Amniotic stem cell (primary cell): ENCODE measurements at places on chromosomes 3 and 15.

GRCh38 chr3:98328933-98329332 lies 24.7 kb upstream of the OR5K4 start:
- no peak for DNase-seq

DNA sequence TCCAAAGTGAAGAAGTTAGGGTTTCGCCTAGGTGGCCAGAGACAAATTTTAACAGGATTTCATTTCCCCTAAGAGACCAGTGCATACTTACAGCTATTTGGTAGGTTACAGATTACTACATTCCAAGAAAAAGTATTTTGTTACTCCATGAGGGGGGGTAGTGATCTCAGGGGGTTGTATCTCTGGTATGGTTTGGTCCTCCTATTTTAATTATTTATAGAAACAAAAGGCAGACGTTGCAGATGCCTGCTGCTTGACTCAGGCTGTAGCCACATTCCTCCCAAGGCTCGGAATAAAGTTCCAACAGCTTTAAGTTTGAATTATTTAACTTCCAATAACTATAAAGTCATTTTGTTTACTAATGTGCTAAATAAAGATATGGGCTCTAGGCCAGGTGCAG lies 1.3 kb upstream of the TRIM59 start:
- peak; percentile 55 for DNase-seq

- no peak for DNase-seq
Measured at GRCh38 chr3:50661321-50661837, 13.3 kb upstream of the DOCK3 start.

GRCh38 chr15:35166730-35167359 lies 81.8 kb upstream of the NANOGP8 start:
- DNase-seq = no peak

DNA sequence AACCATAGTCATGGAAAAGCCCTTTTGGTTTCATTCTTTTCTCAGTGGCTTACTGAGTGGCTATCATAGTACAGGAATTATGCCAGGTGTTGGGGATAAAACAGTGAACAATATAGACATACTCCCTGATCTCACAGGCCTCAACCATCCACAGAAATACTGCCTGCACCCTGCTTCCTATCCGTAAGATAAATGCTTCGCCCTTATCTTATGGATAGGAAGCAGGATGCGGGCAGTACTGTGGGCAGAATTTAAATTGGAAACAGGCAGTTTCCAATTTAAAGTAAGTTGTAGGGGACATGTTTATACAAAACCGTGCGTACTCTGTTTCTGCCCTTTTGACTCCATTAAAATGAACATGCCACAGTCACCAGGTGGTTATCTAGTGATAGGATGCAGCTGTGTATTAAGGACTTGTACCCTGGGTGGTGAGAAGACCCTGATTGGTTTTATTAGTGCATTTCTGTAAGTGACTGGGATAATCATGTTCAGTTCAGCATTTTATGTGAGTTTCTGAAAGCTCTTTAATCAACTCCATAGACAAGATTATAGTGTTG lies 141.8 kb upstream of the BHLHE40 start:
- no peak for DNase-seq

- DNase-seq = no peak
Measured at GRCh38 chr3:52153389-52154096, 680 bp downstream of the POC1A start.

- DNase-seq = no peak
Measured at GRCh38 chr3:65809641-65810150, 229.0 kb downstream of the MAGI1 start.

DNA sequence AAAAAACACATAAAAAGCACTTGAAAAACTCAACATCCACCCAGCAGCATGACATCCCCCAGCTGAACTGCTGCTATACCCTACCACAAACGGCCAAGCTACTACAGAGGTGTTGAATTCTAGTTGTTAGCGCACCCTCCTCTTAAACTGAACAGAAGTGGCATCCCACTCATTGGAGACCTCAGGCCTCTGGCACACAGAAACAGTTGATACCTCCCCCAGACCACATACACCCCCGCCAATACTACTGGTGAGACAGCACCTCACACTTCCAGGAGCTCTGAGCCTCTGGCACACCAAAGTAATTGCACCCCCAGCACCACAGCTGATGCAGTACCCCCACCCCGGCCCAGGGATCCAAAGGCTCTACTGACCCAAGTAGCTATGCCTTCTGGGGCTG lies 190.2 kb downstream of the SCAPER start:
- DNase-seq = no peak

GRCh38 chr3:164209363-164209762 lies 868.9 kb downstream of the SI start:
- no peak for DNase-seq

- DNase-seq = no peak
Measured at GRCh38 chr15:70214276-70214675, 116.6 kb upstream of the TLE3 start.

GRCh38 chr3:179133575-179133974 lies 14.6 kb upstream of the PIK3CA start:
- no peak for DNase-seq

DNA sequence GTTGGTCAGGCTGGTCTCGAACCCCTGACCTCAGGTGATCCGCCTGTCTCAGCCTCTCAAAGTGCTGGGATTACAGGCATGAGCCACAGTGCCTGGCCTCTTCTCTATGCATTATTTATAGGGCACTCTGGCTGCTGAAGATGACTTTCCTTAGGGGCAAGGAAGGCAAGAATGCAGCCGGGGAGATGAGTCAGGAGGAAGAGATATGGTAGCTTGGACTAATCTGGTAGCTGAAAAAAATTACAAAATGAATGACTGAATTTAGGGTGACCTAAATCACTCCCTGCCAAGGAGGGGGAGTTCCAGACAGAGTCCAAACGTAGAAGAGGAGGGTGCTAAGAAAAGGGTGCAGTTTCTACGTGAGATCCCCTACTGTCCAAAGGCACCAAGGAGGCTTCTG lies 14.2 kb downstream of the RHCG start:
- DNase-seq = no peak

DNA sequence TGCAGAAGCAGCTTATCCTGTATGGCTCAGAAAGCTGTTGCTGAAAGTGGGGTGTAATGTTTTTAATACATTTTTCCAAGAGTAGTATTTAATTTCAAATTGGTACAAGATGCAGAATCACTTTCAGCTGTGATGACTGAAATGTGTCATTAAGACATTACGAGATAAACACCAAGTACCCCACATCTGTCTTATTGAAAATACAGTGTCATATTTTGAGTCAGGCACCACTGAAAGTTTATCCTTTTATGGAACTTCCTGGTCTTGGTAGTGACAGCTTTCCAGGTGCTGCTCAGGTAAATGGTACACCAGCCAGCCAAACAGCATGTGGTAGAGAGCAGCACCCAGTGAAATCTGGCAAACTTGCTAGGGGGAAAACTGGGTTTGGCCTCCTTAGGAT lies 16.9 kb downstream of the ASTE1 start:
- no peak for DNase-seq

- no peak for DNase-seq
Measured at GRCh38 chr15:90142216-90143165, 40.2 kb upstream of the IDH2 start.

DNA sequence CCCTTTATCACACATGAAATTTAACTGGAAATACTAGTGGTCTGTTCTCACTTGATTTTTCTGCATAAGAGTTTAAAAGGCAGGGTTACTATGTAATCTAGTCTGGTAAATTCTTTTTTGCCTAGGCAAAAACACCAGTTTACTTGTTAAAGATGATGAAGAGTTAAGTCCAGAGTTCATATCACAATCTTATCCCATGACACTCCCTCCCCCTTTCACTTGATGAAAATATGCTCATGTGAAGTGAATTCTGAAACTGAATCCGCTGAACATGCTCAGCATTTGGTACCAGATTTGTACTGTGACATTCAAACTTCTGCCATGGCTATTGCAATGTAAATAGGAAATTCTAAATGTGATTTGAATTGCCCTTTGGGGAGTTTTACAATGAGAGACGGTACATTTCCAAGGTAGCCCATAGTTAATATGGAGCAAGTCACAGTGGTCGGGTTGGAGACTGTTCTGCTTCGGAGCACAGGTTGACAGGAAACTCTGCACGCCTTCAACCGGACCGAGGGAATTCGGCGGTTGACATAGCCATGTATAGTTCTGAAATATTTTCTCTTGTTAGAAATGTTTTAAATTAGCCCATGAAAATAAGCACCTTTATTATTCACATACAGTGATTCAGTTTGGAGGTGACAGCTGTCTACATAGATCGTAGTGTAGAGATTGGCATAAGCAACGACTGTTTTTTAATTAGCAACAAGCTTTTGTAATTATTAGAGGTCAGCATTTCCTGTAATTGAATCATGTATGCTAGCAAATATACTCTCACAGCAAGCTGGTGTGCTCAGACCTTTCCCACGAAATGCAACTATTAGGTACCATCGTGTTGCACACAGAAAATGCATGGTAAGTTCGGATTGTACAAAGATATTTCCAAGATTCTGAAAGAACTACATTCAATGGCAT lies 768.6 kb upstream of the GOLIM4 start:
- no peak for DNase-seq

DNA sequence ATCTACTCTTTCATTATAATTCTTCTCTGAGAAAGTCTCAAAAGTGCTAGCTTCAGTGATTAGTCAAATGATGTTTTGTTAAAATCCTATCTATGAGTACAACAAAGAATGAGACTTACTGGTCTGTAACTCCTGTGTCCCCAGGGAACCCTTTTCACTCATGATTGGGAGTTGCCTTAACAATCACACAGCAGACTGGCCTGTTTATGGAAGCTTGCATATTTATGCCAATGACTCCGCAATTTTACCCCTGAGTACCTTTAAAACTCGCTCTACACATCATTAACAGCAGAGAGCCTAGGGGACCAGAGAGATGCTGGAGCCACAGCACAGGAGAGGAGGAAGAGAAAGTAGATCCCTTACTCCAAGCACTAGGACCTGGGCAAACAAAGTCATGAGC lies 628.1 kb downstream of the IGSF11 start:
- no peak for DNase-seq

GRCh38 chr15:43165801-43166325 lies 19.3 kb upstream of the CCNDBP1 start:
- DNase-seq = no peak

- no peak for DNase-seq
Measured at GRCh38 chr15:45134682-45135604, 5.1 kb downstream of the DUOX1 start.

GRCh38 chr3:53225651-53226050 lies 30.2 kb downstream of the TKT start:
- DNase-seq = no peak

DNA sequence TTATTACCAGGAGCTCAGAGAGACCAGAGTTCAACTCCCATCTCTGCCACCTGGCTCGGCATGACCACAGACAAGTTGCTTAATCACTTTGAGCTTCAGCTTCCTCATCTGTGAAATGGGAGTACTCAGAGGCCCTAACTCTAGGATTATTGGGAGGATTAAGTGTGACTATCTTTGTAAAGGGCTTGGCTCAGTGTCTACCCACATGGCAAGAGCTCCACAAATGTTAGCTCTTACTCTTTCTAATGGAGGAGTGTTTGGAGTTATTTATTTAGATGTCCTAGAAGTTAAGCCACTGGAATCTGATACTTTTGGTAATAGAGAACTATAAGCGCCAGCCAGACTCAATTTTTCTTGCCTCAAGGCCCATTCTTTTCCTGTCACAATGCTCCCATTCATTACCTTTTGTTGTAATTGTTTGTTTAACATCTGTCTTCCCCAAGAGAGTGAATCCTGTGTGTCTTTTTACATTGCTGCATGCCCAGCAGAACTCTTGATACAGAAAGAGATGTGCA lies 12.3 kb upstream of the LMCD1 start:
- DNase-seq = no peak

DNA sequence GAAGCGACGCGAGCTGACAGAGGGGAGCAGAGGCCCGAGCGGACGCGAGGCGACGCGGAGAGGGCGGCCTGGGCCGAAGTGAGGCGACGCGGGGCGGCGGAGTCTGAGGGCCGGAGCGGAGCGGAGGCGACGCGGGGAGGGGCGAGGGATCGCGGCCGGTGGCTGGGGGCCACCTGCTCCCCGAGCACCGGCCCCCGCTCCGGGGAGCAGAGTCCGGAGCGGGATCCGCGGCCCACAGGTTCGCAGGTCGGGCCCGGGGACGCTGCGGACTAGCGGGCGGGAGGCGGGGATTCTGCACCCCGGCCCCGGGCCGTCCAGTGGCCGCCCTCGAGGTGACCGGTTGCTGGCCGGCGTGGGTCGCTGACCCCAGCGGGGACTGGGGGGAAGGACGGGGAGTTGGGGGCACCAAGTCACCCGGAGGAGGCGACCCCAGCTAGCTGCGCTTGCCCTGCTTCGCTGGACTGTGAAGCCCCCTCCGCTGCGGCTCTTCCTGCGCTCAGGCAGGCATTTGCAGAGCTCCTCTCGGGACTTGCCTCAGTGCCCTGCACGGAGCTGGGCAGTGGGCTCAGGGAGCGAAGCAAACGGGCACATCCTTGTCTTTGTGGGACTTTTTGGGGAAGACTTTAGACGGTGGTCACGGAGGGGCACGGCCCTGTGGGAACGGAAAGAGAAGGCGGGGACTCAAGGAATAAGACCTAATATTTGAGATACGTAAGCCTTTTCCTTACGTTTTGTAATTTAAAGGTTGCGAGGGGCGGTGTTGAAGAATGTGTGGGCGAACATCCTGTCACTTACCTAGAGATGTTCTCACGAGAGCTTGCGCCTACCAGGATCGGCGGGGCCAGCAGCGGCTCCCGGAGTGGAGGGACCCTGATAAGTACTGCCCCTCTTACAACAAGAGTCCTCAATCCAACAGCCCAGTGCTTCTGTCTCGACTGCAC lies 566 bp downstream of the HMCES start:
- no peak for DNase-seq

- peak; percentile 47 for DNase-seq
Measured at GRCh38 chr3:167882057-167882667, 146.6 kb downstream of the SERPINI1 start.
